ENCODE measurements at places on chromosomes 2 and 18.

DNA sequence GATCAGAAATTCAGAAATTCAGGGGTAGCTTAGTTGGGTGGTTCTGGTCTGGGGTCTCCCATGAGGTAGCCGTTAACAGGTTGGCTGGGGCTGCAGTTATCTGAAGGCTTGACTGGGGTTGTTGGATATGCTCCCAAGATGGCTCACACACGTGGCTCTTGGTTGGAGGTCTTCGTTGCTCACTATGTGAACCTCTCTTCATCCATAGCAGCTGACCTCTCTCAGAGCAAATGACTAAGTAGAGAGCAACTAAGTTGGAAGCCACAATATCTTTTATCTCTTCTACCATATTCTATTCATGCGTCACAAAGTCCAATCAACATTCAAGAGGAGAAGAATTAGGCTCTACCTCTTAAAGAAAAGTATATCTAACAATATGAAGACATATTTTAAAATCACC, 38.7 kb upstream of the SERTAD2 start:
- no peak for DNase-seq

- DNase-seq, result no peak
These were observed 484.8 kb upstream of the ID2 start for GRCh38 chr2:8197101-8197500.

DNA sequence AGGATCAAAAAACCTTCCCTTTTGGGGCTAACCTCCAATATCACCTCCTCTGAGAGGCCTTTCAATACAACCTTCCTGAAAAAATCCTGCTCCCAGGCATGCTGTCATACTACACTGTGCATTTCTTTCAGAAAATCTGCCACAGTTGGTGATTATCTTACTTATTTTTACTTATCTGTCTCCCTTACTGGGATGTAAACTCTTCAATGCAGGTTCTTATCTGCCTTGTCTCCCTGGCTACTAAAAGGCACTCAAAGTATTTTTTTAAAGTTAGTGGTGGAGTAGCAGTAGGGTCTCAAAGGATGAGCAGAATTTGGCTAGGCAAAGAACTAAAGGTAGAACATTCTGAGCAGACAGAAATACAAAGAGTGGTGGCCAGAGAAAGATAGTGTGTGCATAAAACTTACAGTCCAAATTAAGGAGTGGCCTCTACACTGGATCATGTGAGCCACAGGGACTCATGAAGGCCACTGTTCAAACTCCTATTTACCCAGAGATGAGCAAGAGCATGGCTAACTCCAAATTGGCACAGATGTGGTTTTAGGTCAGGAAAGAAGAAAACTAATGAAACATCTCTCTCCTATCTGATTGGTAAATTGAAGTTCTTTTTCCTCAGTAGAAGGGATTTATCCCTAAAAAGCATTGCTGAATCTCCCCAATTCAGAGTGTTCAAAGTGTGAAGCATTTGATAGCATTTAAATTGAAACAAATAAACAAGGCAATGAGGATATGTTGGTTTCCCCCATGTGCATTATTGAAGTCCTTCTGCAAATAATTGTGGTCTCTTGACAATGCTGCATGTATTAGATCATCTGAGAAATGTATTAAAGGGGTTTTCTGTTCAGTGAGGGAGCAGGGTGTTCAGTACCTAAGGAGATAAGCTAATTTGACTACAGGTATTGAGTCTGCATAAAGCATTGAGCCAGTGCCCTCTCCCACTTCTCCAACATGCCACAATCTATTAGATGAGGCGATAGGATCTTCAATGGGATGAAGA, 285.5 kb downstream of the MREG start:
- DNase-seq, result no peak

- DNase-seq, result no peak
These were observed 2089.7 kb upstream of the CELF4 start for GRCh38 chr18:39655341-39655740.

GRCh38 chr2:17643031-17643615, 102.6 kb downstream of the VSNL1 start:
- DNase-seq, result no peak

DNA sequence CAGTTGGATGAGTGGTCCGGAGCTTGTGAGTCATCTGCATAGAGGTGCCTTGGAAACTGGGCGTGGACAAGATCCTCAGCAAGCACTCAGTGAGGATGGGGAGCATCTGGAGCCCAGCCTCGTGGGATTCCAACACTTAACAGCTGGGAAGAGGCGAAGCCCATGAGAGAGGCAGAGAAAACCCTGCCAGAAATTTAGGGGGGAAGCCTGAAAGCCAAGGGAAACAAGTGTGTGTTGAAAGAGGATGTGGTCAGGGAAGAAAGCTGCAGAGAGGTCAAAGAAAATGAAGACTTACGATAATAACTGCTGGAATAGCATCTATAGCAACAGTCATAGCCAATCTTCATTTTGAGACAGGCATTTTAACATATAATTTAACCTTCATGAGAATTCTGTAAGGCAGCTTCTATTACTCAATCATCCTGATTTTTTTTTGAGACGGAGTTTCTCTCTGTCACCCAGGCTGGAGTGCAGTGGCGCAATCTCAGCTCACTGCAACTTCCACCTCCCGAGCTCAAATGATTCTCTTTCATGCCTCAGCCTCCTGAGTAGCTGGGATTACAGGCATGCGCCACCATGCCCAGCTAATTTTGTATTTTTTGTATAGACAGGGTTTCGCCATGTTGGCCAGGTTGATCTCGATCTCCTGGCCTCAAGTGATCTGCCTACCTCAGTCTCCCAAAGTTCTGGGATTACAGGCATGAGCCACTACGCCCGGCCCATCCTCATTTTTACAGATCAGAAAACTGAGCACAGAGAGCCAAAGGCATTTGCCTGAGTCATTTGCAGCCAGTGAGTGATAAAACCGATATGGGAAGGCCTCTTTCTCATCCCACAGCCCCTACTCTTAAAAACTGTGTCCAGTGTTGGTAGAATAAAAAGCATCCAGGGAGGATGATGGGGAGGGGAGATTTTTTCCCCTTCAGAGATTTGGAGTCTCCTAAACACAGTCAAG, 214.4 kb upstream of the EPAS1 start:
- no peak for DNase-seq

GRCh38 chr18:10041180-10041579, 127.4 kb downstream of the VAPA start:
- no peak for DNase-seq

GRCh38 chr2:47654790-47655562, 128.0 kb upstream of the MSH6 start:
- DNase-seq, result no peak

Data from activated gamma-delta T cell treated with Interleukin-2 at 50 U/mL for 16 hours (primary cell).